ENCODE measurements at places on chromosomes 2 and 18.

DNA sequence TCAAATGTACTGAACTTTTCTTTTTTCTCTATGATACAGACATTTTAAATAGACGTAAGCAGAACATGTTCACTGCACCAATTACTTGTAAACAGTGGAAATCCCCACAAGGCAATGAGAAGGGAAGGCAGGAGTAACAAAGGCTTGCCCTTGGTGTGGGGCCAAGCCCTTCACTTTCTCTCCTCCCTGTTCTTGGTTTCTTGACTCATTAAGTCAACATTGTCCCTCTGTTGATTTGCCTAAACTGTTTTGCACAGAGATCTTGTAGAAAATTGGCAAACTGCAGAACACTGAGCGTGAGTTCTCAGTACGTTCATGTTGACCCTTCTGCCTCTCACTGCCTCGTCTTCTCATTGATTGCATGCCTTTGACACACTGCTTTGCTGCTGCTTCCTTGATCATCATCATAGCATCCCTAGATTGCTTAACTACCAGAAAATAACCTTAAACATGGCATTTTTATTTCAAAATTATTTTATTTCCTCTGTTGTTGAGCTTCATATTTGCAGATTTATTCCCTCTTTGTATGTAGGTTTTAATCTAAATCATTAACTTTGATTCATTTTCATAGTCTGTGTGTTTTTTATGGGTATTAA is 257.7 kb downstream of the PTGR3 start:
- DNase-seq: no peak

- DNase-seq: no peak
Observed at GRCh38 chr18:80193701-80194100, 53.6 kb downstream of the PARD6G start.

- DNase-seq: no peak
Observed at GRCh38 chr2:54588244-54588899, 132.2 kb downstream of the SPTBN1 start.

DNA sequence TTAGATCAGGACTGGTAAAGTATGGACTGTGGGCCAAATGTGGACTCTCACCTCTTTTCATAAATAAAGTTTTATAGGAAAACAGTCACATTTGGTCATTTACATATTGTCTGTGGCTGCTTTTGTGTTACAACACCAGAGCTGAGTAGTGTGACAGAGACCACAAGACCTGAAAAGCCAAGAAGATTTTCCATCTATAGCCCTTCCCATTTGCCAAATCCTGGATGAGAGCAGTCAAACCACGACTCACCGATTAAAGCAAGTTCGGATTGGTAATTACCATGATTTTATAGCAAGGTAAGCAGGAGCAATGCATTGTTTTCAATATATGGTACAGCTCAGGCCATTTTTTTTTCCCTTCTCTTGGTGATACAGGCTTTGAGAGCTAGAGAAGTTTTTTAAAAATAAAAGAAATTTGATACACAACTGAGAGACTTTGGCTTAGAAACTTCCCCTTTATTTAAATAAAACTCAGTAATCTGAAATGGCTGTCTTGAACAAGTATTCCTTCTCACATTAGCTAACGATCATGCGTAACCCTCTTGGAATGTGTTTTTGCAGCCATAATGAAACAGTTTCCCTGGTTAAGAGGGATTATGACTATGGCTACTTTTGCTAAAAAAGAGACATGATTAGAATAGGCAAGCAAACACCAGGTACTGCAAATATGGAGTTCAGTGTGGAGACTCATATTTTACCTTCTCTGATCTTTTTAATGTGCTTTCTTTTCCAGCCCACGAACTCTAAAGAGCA is 9.5 kb upstream of the MALL start:
- no peak for DNase-seq

GRCh38 chr18:42644729-42645131 is 470.8 kb downstream of the RIT2 start:
- DNase-seq: no peak

DNA sequence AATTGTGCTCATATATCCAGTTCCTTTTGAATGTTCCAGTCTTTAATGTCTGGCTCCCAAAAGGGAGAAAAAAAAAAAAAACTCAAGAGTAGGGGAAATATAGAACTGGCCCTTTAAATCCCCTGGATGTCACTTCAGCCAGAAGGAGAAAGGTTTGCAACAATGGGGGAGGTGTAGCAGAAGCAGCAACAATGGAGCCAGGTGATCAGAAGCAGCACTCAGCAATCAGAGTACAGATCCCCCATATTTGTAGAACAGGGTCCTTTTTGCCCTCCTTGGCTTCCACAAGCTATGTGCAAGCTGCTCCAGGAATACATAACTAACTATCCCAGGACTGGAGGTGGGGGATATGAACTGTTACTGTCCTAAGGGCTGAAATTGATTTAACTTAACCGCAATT is 25.8 kb upstream of the ZNF397 start:
- no peak for DNase-seq

DNA sequence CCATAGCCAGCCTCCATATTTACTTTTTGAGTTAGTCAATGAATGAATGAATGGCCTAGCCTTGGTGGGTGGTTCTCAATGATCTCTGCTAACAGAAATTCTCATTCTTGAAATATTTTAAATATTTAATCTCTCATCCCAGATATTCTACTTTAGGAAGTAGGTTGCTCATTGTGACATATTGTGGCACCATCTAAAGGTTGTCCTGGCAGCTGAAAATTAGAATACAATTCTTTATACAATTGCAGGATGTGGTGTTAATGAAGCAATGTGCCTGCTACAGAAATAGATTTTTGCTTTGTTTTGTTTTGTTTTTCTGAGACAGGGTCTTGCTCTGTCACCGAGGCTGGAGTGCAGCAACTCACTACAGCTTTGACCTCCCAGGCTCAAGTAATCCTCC is 35.8 kb downstream of the SCG2 start:
- no peak for DNase-seq

GRCh38 chr2:67210430-67210829 is 186.7 kb upstream of the ETAA1 start:
- DNase-seq: no peak

GRCh38 chr18:6069103-6069502 is 173.8 kb upstream of the TMEM200C start:
- DNase-seq: no peak

DNA sequence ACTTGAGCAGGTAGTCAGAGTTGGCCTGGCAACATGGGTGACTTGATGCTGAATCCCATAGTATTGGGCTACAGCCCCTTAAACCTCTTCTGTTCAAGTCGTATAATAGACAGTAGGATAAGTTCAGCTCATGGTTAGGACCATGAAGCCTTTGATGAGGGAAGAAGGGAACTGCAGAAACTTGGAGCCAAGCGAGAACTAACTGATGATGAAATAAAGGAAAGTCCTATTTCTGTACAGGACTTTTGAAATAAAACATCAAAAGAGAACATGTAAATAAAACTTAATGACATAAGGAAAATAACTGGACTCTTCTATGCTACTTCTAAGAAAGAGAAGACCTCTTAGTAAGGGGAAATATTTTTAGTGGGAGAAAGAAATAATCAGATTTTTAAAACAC is 51.2 kb upstream of the UGP2 start:
- no peak for DNase-seq

DNA sequence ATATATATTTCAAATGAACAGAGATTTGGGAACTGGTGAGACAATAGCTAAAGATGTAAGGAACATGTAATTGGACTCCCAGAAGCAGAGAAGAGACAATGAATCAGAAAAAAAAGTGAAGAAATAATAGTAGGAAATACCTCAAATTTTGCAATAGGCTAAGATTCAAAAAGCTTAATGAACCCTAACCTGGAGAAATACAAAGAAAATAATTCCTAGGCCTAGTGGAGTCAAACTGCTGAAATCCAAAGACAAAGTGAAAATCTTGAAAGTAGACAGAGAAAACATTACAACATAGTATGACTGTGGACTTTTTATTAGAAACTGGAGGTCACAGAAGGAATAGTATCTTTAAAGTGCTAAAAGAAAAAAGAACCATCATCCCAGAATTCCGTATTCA is 76.7 kb downstream of the LAMA3 start:
- no peak for DNase-seq

GRCh38 chr18:44149706-44150105 is 531.0 kb upstream of the SETBP1 start:
- DNase-seq: no peak

GRCh38 chr2:128535953-128536352 is 217.3 kb upstream of the HS6ST1 start:
- DNase-seq: no peak

- DNase-seq: no peak
Observed at GRCh38 chr2:191506515-191506914, 171.4 kb upstream of the NABP1 start.

GRCh38 chr2:44817673-44818335 is 123.7 kb upstream of the SIX3 start:
- no peak for DNase-seq

DNA sequence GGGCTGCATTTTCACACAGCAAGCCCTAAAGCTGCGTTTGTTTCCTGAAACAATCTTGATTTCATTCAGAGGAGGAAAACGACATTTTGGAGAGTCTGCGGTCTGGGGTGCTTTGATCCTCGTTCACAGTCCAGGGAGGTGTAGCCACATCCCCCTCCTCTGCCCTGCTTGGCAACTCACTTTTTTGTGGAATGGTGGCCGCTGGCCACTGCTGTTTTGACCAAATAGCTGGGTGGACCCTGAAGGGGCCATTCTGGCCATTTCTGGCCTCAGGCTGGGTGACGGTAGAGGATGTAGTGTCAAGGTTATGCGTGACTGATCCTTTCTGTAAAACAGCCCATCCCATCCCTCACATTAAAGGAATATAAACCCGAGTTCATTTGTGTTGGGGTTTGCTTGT is 62.2 kb downstream of the INPP4A start:
- no peak for DNase-seq

DNA sequence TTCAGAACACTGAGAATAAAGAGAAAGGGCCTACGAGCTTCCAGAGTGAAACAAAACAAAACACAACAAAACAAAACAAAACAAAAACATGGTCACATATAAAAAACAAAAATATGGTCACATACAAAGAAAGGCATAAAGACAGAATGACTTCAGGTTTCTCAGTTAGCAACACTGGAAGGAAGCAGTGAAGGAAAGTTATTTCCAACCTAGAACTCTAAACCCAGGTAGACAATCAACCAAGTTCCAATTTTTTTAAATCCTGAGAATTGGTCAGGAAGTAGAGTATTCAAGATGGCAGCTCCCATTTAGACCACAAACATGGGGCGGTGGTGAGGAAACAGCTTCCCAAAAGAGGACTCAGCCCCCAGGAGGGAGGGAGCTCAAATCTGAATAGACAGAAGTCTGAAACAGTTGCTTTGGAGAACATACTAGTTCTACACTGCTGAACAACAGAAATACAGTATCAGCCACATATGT is 9.1 kb downstream of the DRC1 start:
- no peak for DNase-seq

- peak; percentile 51 for DNase-seq
Observed at GRCh38 chr2:60794271-60794863, 38.3 kb downstream of the PAPOLG start.

DNA sequence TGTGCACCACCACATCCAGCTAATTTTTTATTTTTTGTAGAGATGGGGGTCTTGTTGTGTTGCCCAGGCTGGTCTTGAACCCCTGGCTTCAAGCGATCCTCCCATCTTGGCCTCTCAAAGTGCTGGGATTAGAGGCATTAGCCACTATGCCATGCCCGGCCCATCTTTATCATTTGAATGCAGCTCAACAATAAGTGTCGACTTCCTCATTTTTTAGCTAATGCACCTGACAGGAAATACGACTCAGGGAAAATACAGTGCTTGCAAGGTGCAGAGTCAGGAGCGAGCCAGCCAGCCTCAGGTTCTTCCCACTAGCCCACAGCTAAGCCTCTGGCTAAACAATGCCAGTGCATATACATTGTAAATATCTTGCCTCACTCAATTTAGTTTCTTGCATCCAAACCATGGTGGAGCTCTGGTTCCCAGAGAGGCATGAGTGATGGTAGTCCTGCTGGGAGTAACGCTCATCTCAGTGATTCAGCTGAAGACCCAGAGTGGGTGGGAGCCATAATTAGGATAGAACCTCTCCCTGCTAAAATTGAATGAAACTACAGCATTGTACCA is 135.0 kb downstream of the TGIF1 start:
- DNase-seq: peak; percentile 77

DNA sequence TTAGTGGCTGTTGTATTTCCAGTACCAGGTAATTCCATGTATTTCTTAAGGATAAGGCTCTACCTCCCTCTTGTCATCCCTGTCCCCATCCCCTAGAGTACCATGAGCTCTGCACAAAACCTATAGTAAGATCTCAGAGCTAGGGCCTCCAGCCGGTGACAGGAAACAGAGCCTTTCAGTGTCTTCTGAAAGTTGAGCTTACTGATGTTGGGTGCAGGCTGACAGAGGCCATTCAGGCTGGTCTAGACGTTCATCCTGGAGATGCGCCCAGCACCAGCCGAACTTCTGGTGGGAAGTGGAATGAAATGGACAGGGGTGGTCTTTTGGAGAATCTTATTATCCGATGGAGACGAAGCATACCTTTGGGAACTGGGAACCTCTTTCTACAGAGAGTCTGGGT is 16.7 kb upstream of the LYPD6B start:
- no peak for DNase-seq

GRCh38 chr2:52340171-52340570 is 1308.2 kb upstream of the NRXN1 start:
- no peak for DNase-seq

DNA sequence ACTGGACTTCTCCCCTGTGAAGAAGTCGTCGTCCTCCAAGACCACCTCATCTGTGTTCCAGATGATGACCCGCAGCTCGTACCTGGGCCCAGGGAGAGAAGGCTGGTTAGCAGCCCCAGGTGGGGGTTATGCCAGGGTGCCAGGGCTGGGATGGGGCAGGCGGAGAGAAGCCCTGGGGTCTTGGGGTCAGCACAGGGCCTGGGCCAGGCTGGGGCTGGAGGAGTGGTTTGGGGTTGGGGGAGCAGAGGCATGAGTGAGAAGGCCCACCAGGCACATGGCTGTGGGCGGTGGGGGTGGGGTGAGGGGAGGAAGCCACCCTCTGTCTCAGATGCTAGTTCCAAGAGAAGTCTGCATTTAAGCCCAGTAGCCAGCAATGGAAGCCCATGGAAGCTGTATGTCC is 15.8 kb downstream of the OTOF start:
- no peak for DNase-seq

Measured in KBM-7 (cell line).